Fibroblast of mammary gland (primary cell): ENCODE measurements at places on chromosomes 2 and 18.
A peak's percentile ranks its signal among the peaks of the same experiment; 100 is the strongest.

- DNase-seq, result no peak
Observed at GRCh38 chr2:231084565-231084964, 27.9 kb downstream of the PSMD1 start.

- DNase-seq, result no peak
Observed at GRCh38 chr2:34011684-34012083, 412.6 kb upstream of the FAM98A start.

DNA sequence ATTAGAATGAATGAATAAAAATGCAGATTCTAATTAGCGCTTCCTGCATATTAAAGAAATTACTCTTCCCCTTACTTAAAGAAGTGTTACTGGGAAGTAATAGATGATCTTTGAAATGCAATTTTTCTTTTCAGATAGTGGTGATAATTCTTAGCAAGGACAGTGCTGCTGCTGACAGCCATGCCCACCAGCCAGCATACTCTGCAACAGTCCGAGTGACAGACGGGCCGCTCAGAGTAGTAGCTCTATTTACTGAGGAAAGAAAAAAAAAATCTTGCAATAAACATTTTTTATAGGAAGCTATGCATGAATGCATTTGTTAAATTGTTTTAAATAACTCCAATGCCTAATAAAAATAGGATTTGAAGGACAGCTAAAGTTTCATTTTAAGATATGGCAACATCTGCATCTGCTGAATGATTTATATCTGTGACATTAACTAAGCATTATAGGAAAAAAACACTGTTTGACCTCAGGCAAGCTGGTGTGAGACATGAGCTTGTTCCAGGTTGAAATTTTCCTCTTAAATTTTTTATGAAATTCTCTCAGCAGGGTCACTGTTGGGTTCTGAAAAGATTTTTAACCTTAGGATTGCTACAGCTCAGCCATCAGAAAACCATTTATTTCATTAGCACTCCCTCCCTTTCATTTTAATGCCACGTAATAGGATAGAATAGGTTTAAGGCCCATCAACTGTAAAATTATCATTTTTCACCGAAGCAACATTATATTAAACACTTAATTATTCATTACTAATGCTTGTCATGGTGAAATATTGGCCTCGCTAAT lies 393.8 kb downstream of the DCDC2C start:
- no peak for DNase-seq

- peak; percentile 50 for DNase-seq
Observed at GRCh38 chr18:5284808-5285207, 10.7 kb downstream of the ZBTB14 start.

DNA sequence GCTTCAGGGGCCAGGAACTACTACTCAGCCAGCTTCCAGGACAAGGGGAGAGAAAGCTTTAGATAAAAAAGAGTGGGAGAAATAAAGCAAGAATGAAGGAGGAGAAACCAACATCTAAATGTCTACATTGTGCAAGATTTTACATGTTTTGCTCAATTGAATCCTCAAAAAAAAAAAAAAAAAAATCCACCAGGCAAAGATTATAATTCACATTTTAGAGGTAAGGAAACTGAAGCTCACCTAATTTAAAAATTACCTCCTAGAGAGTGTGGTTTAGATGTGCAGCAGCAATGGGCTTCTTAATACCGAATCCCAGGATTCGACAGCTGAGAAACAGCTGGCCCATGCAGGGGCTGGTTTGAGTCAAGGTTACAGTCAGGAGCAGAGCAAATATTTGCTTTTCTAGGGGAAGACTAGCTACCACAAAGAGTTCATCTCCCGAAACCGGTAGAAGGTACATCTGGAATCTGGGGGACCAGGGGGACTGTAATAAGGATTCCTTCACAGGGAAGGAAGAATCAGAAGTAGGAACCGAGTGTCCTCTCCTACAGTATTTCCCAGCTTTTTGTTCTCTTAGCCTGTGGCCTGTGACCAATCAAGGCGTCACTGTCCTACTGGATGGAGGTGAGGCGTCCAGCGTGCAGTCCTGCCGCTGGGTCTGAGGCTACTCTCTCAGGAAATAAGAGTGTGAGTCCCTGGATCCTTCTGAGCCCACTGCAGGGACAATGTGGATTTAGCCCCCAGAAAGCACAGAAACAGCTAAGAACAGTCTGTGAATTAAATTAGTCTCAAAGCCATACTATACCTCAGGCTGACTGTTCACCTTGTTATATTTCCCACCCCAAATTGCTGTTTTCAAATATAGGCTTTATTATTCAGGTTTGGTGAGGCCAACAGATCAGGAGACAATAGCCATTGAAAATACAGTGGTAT lies 42.3 kb downstream of the IL1R2 start:
- DNase-seq, result no peak

- peak; percentile 99 for DNase-seq
Observed at GRCh38 chr18:361941-362310, 94.1 kb upstream of the THOC1 start.

DNA sequence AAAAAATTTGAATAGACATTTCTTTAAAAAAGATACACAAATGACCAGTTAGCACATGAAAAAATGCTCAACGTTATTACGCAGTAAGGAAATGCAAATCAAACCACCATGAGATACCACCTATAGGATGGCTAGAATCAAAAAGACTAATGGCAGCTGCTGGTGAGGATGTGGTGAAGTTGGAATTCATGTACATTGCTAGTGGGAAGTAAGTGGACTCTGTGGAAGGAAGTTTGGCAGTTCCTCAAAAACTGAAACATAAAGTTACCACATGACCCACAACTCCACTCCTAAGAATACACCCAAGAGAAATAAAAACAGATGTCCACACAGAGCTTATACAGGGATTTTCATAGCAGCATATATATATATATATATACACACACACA lies 51.2 kb downstream of the MBP start:
- peak; percentile 94 for DNase-seq

DNA sequence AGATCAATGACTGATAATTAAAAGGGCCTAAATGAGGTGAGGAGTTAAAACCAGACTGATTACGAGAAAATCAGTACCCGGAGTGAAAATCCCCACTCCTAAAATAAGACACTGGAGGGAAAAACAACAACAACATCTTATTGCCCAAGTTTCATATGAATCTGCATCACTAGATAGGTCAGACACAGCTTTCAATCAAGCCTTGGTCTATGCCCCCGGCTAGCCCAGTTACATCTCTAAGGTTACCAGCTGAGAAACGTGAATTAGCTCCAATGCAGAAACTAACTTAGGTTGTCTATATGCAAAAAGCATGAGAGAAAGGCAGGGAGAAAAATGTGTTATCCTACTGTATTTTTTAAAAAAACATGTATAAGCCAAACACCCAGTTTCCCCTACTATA lies 53.7 kb downstream of the ROCK2 start:
- no peak for DNase-seq

GRCh38 chr18:3885209-3885792 lies 435.3 kb downstream of the TGIF1 start:
- DNase-seq, result no peak

GRCh38 chr2:13698847-13699246 lies 933.7 kb upstream of the LRATD1 start:
- DNase-seq, result no peak

DNA sequence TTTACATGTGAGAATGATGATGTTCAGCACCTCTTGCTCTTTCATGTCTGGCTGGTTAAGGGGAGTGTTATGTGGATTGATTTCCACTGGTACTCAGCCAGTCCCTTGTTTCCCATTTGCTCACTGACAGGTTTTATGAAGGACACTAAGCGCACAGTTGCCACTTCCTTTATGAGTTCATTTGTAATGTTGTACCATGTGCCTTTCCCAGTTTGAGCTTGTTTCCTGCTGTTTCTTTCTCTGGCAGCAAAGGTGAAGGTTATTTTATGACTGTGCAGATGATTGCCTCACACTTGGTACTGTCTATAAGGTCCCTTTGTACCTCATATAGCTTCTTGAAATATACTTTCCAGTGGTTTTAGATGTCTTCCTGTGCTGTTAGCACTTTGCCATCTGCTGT lies 1700.5 kb upstream of the TMEFF2 start:
- DNase-seq, result no peak

DNA sequence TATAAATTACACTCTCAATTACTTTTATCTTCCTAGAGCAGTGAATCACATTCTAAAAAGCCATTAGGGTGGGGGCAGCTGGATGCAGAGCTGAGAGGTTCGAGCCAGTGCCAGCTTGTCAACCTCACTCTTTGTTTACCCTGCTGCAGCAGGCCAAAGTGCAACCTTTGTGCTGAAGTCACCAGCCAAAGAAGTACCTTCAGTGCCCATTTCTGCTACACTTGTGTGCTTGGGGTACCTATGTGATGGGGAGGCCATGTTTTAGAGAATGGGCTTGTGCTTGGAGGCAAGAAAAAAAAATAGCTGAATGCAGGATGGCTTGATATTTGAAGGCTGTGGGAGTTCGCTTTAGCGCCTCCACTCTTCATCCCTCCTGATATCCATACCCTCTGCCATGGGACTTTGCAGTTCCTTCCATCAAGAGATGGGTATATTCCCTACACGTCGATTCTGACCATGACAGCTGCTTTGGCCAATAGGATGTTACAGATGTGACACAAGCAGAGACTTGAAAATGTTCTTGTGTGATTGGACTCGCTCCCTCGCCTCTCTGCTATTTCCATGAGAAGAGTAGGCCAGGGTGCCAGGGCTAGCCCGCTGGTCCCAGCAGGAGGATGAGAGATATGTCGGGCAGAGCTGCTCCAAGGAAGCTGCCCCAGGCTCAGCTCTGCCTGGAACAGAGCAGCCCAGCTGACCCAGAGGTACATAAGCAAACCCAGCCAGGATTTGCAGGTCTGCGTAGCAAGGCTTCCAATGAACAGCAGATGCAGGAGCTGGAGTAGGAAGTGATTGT lies 12.7 kb upstream of the FZD5 start:
- DNase-seq, result no peak

GRCh38 chr18:13260935-13261640 lies 42.5 kb downstream of the LDLRAD4 start:
- no peak for DNase-seq

DNA sequence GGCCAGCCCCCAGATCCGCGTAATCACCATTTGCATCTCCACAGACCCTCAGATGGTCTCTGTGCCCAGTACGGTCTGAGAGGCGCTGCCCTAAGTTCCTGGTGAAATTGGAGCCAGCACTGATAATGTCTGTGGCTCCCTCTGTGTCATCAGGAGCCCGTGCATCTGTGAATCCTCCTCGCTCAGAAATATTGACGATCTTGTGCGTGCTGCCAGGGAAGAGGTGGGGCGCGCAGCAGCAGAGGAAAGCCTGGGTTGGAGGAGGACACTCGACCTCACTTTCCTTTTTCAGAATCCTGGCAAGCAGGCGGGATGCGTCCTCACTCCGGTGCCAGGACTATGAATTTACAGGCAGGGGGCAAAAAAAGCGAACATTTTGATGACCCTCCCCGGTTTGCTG lies 686.1 kb upstream of the SALL3 start:
- no peak for DNase-seq

GRCh38 chr18:53305461-53305860 lies 919.0 kb downstream of the MBD2 start:
- no peak for DNase-seq

DNA sequence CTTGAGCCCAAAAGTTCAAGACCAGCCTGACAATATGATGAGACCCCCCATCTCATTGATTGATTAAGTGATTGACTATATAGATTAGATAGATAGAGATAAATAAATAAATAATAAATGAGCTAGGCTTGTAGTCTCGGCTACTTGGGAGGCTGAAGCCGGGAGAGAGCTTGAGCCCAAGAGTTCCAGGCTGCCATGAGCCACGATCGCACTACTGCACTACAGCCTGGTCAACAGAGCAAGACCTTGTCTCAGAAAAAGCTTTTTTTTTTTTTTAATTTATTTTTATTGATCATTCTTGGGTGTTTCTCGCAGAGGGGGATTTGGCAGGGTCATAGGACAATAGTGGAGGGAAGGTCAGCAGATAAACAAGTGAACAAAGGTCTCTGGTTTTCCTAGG lies 12.4 kb downstream of the EIPR1 start:
- no peak for DNase-seq

DNA sequence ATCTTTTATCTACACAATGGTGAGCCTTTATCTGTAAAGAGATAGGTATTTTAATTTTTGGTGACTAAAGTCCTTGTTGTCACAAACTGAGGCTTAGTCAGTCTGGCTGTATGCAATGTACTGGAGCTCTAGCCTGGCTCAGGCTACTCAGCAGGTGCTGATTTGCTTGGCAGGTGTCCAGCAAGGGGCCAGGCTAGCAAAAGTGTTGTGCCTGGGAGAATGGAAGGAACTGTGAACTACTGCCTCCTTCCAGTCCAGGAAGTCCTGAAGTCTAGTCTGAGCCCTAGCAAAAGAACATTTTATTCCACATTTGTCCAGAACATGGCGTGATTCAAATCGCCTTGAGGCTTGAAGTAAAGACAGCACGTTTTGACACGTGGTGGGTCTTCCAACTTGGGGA lies 260.5 kb downstream of the CCDC85A start:
- no peak for DNase-seq

DNA sequence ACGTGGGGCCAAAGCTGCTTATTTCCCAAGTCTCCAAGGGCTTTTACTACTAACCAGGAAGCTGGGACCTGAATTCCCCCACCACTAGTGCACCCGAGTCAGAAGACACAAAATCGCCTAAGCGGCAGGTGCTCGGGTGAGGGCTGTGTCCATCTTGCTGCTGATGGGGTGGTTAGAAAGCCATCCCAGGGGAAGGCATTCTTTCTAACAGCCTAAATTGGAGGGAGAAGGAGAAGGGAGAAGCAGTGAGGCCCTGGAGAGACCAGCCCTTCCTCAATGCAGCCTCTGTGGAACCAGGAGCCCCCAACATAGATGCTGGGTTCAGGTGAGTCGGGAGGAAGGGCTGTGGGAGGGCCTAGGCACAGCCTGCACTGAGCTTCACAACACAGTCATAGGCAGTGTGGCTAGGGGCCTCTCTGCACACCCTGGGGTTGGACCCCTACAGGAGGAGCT lies 1.9 kb upstream of the PROM2 start:
- DNase-seq, result no peak

- peak; percentile 63 for DNase-seq
Observed at GRCh38 chr18:7789856-7790552, 222.9 kb downstream of the PTPRM start.

DNA sequence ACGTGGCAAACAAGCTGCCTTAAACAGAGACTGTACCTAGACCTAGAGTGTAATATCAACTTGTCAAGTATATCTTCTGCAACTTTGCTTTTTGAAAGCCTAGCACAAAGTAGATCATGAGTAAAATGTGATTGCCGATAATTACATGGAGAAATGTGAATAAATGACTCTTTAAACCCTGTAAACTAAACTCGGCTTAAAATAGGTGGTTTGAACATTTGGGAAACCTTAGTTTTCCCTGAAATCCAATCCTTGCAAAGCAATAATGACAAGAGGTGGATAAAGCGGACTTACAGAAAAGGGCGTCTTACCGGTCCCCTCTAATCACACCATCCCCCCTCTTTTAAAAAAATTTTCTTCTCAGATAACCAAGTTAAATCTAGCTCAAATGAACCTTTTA lies 549 bp upstream of the PSMD14 start:
- peak; percentile 3 for DNase-seq

DNA sequence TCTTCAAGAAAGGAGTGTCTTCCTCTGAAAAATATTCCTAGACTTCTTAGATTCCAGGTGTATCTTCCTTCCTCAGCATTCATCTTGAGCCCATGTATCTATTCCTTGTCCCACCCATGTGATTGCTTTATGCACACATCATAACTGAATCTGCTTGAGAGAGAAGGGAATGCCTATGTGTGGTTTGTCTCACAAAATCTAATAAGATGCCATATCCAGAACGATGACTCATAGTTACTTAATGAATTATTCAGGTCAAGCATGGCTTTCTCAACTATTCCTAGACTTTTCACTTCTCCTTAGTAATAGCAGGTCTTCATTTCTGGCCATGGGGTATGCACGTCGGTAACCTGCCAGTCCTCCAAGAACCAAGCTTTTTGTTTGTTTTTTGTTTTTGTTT lies 121.8 kb downstream of the SETBP1 start:
- peak; percentile 54 for DNase-seq

GRCh38 chr2:86584151-86584913 lies 21.1 kb upstream of the CHMP3 start:
- DNase-seq, result peak; percentile 14
